ENCODE measurements at places on chromosomes 2 and 18.

- no peak for DNase-seq
These were observed 118.3 kb downstream of the FIGN start for GRCh38 chr2:163617517-163617916.

DNA sequence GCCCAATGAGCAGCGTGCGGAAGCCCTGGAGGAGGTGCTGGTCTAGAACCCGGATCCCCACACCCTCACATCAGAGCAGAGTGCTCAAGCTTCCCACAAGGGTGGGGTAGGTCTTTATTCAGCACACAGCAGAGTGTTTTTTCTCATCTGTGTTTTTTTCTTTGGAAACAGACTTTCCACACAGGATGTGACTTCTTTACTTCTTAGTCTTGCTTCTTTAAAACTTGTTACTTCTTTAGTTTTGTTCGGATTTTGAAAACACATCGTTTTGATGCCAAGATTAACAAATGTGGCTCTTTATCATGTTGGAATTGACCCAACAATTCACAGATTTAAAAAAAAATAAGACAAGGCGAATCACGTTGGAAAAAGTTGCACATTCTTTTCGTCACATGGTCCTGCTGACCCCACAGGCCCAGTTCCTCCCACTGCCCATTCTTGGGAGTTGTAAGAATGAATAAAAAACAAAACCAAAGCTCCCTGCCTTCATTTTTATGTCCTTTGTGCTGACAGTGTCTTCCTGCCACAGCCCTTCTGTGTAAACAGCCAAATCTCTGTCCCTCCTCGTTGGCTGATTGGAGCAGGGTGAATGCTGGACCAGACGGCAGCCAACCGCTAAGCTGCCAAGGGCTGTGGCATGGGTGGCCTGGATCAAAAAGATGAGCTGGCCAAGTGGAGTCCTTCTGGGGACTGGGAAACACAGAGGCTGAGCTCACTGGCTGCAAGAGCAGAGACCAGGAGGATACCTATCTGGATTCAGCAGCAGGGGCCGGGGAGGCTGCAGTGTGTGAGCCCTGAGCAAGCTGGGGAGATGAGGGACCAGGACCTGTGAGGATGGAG lies 81.6 kb downstream of the TWIST2 start:
- no peak for DNase-seq

- no peak for DNase-seq
These were observed 6.4 kb upstream of the DARS1 start for GRCh38 chr2:135991861-135992260.

GRCh38 chr2:202429164-202429980 lies 53.2 kb downstream of the BMPR2 start:
- no peak for DNase-seq

DNA sequence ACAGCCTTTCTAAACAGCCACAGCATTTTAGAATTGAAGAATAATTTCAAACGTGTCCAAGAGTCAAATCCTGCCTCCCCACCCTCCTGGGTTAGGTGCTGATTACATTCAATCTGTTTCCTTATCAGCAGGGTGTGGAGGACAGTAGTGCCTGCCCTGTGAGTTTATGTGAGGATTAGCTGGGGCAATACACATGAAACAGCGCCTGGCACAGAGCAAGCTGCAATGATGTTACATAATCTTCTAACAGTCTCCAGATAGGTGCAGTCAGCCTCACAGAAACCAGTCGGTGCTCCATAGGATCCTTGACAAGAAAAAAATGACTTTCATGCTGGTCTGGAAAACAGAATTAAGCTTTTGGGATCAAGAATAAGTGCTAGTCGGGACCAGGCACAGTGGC lies 91.7 kb upstream of the ITGA6 start:
- no peak for DNase-seq

DNA sequence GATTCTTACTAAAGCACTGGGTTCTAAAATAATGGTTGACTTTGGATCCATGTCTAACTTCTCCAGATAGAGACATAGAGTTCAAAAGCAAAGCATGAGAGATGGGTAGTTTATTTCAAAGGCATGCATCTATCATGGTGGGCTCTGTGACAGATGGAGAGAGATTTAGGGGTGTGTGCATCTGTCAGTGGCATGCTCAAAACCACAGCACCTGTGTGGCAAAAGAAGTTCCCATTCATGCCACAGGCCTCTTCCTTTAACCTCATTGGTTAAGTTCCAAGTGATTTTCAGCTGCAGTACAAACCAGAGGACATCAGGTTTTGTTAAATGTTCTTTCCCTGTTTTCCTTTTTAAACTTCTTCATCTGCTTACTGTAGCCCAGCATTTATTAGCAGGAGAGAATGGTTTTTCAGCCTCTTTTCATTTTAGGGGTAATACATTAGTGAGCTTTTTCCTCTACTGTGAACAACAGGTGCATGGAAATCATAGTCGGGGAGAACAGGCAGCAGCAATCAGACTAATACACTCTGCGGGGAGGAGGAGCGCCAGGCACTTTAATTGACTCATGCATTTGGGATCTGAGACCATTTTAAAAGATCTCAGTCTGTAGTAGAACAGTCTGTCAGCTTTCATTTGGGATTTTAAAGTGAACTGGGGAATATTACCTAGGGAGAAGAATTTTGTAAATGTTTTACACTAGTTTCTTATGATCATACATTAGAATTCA lies 52.4 kb upstream of the UPP2 start:
- DNase-seq = no peak

- no peak for DNase-seq
These were observed 25.6 kb downstream of the ZNF236 start for GRCh38 chr18:76847916-76848315.
